NCI-H2107 (cell line): ENCODE measurements at places on chromosomes 7 and 10.

- DNase-seq, result no peak
These were observed 396.4 kb downstream of the INHBA start for GRCh38 chr7:41306486-41306885.

DNA sequence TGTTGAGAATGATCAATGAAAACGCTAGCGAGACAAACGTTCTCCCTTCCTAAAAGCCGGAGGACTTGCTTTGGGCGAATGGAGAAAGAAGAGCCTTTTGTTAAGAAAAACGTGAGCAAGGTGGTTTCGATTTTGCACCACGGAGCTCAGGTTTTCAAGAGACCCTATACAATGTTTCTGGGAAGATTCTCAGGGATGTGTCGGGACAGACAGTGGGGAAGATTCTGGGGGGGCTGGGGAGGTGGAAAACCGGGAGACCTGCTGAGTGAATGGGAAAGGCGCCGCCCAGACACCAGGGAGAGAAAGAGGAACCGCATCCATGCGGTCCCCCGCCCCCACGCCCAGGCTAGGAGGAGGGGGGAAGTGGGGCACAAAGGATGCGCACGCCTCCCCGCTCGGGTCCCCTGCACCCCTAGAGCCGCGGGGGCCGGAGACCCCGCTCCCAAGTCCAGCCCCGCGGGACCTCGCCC lies 745 bp downstream of the YWHAG start:
- DNase-seq, result peak; percentile 61

DNA sequence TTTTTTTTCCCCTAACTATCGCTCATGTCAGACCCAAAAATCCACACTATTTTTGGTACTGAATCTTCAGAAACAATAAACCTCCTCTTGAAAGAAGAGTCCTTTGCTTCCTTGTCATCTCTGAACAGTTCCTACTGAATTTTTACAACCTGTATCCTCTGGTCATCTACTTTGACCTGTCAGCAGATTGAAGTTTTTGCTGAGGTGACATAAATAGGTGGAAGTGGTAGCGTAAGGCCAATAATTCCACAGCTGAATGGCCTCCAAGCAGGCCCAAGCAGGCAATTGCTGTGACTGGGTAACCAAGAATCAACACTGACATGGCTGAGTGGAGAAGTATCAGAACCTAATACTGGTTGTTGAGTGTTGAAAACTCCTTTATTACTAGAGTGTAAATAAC lies 117.4 kb upstream of the MAGI2 start:
- DNase-seq, result no peak

DNA sequence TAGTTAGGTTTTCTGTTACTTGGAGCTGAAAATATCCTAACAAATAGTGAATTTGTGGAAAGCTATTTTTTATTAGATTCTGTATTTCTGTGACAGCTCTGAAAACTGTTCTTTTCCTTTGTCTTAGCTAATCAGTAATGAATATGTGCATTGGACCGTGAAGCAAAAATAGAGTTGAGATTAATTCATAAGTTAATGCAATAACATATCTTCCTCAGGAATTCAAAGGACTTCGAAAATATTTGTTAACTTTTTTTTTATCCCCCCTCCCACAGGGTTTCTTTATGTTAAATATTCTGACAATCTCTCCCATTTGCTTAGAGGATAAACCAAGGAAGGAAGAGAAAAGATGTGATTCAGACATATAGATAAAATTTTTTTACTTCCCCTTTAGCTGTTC lies 101.4 kb downstream of the PODXL start:
- DNase-seq, result no peak

DNA sequence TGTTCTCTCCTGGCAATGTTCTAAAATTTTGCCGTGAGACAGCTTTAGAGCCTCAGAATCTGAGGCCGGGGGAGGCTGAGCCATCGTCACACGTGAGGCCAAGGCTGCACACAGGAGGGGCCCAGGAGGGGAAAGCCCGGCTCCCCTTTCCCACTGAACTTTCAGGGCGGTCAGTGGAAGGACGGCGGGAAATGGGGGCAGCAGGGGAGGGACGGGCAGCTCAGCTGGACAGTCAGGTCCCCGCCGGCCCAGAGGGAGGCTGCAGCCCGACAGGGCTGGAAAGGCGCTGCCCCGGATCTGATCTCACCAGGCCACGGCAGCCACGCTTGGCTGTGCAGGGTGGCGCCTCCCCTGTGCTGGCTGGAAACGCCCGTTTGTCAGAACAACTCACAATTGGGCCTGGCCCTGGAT lies 43.3 kb upstream of the ADGRA1 start:
- DNase-seq, result no peak

GRCh38 chr7:137572056-137572784 lies 228.7 kb upstream of the PTN start:
- no peak for DNase-seq

DNA sequence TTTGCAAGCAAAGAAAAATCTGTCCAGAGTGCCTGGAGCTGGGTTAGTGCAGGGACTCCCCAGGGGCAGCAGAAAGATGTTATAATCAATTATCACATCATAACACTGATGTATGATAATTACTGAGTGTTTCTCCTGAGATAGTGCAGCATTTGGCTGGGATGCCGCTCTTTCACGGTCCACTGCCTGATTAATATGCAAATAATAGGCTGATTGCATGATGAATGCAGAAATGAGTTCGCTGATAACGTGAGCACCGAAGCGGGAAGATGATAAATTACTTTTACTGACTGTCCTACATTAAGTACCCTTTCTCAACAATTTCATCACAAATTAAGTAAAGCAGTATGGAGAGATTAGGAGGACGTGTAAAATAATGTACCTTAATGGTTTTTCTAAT lies 71.4 kb upstream of the SH2B2 start:
- DNase-seq, result no peak

- DNase-seq, result no peak
These were observed 27.7 kb downstream of the PHTF2 start for GRCh38 chr7:77826300-77826699.

GRCh38 chr10:96588616-96589419 lies 2.0 kb upstream of the TM9SF3 start:
- DNase-seq, result no peak

DNA sequence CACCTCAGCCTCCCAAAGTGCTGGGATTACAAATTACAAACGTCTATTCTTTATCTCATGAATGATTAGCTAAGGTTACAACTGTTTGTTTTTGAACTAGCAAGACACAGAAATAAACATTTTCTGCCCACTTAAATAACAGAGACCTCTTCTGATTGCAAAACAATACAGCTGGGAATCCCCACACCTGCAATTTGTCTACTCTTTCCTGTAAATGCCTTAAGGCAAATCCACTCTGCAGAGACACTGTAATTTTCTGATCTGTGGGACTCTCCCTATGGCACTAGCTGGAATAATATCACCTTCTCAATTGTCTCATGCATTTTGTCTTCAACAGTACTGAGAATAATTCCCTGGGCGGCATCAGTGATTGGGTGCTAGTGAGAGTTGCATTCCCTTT lies 149.3 kb upstream of the FAM3C start:
- DNase-seq, result no peak

DNA sequence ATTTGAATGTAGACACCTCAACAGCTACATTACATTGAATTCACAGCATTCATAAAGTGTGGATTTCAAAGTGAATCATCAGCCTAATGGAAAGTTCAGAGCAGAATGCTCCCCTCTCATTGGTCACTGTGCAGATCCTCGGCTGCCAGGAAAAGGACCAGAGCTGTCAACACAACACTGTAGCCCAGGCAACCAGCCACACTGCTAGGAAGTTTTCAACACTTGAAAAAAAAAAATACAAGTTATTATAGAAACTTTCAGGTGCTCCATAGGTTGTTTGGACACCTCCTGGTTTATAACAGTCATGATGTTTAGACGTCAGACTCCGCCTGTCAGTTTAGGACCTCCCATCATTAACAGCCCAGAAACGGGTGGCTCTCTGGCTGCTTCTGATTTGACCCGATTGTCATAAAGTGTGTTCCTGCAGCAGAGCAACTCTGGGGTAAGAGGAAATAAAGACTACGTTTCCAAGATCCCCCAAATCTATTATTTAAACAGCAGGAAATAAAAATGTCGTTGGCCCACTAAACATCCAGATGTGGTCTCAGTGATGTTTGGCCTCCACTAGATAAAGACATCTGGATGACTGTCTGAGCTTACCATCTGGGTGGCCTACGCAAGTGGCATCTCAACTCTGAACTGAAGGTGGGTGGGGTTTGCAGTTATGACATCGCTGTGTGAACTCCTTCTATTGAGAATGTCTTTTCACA lies 117.4 kb downstream of the CABCOCO1 start:
- no peak for DNase-seq

DNA sequence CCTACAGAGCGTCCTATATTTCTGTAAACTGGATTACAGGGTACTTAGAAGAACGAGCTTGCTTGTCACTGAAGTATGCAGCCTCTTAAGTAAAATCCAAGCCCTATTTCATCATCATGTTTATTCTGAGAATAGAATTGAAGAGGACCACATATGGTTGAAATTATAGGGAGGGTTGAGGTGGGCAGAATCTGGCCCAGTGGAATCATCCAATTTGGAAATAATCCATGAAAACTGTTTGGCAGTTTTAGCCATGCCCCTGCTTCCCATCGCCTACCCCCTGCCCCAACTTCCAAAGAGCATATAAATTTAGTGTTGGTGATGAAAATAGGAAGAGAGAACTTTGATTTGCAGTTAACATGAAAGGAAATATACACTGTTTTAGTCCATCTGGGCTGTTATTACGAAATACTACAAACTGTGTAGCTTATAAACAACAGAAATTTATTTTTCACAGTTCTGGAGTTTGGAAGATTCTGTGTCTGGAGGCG lies 150.4 kb downstream of the PRKG1 start:
- no peak for DNase-seq

DNA sequence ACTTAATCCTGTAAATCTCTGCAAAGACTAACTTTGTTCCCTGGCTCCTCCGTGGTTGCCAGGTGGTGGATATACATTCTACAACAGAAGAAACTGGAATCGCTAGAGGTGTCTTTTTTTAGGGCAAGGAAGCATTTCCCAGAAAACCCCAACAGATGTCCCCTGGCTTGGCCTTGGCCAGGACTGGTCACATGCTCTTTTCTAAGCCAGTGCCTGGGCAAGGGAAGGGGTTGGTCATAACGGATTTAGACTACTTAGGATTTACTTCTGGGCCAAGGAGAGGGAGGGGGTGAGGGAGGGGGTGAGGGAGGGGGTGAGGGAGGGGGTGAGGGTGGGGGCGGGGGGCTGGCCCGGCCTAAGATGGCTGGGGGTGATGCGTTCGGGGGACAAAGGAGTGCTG lies 105.7 kb downstream of the SNX10 start:
- no peak for DNase-seq

- no peak for DNase-seq
These were observed 42.2 kb downstream of the HK1 start for GRCh38 chr10:69320521-69320920.

DNA sequence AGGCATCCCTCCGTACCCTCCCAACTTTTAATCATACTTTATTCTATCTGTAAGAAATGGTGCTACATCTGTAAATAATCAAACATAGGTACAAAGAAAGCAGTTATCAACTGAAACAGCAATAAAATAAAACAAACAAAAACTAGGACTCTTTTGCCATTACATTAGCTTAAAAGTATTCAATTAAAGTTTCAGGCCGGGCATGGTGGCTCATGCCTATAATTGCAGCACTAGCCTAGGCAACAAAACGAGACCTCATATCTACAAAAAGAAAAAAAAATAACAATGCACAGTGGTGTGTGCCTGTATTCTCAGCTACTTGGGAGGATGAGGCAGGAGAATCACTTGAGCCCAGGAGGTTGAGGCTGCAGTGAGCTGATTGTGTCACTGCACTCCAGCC lies 161.9 kb downstream of the SGMS1 start:
- DNase-seq, result no peak

DNA sequence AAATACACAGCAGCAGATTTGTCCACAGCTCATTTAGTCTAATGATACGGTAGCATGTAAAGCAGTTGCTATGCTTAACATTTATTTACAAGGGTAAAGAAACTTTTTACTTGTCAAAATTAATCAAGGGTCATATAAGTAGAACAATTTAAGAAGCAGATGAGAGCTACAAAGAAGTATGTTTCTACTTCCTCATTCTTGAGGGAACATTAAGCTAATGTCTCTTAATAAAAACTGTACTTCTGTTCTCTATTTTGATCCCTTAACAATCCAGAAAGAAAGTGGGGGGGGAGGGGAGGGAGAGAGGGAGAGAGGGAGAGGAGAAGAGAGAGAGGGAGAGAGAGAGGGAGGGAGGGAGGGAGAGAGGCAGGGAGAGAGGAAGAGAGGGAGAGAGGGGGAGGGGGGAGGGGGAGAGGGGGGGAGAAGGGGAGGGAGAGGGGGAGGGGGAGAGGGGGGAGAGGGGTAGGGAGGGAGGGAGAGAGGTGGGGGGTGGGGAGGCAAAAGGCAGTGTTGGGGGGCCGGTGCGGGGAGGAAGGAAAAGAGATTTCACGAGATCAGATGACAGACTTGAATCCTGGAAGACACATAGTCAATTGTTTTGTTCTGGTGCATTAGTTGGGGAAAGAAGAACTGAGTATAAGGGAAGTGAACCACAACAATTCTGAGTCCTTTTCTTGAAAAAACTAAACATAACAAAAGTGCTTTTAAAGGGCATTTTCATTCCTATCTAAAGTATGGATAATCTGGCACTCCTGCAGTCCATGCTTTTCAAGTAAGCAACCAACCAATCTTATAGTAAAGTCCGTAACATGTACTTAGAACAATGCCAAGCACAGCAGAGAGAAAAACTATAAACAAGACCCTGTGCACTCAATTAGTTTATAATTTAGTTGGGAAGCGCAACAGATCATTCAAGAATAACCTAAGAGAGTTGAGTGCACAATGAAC lies 128.0 kb downstream of the USP6NL start:
- DNase-seq, result no peak

- no peak for DNase-seq
These were observed 650.4 kb downstream of the NXPH1 start for GRCh38 chr7:9083837-9084236.

- DNase-seq, result no peak
These were observed 14.9 kb downstream of the CARD11 start for GRCh38 chr7:3028758-3029093.

DNA sequence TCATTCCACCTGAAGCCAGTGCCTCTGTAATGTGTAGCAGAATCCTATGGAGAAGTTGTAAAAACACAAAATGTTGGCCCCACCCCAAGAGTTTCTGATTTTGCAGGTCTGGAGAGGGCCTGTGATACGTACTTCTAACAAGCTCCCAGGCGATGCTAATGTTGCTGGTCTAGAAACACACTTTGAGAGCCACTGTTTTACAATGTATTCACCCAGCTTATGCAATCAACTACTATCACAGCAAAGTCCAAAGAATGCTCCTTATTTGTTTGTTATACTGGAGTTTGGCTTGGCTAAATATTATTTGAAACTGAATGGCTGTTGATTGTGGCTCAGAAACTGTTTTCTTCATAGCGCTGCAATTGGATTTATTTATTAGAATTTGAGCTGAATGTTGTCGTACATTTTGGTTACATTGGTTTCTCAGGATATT lies 44.3 kb downstream of the DNAJB9 start:
- DNase-seq, result no peak

GRCh38 chr7:79723833-79724618 lies 270.6 kb upstream of the MAGI2 start:
- no peak for DNase-seq

DNA sequence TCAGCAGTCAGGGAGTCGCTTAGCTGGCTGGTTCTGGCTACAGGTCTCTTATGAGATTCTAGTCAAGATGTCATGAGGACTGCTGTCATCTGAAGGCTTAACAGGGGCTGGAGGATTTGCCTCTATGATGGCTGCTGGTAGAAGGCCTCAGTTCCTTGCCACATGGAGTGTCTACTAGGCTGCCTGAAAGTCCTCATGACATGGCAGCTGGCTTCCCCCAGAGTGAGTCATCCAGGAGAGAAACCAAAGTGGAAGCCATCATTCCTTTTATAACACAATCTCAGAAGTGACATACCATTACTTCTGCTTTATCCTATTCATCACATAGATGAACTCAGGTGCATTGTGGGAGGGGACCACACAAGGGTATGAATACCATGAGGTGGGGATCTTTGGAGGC lies 75.1 kb downstream of the EXOC6 start:
- no peak for DNase-seq
